ENCODE measurements at places on chromosomes 4 and X.

DNA sequence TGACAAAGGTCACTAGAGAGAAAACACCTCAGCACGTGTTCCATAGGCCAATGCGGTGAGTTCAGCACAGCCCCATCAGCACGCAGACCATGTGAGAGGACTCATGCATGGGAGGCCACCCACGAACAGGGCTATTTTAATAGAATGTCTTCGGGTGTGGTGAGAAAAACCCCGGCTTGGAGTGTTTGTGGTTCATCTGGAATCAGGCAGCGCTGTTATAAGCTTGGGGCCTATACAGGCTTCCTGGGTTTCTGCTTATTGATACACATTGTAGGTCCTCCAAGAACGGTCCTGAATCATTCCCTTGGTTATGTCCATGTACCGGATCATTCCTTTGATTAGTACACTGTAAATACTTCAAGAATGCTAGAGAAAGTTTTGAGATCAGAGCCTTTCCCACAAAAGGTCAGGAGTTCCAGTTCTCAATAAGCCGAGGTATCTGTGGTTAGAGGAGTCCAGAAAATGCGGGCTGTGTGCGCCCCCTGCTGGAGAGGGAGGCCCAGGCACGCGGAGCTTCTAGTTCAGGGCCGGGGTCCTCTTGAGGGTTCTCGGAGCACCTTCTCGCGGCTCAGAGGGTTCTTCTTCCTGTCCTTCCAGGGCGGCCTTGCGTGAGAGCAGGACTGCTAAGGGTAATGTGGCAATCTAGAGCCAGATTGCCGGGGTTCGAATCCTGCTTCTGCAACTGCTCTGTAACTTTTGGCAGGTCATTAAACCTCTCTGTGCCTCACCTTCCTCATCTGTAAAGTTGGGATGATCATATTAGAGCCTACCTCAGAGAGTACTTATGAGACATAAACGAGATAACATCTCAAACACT is 51.8 kb downstream of the TLR10 start:
- DNase-seq: peak; percentile 30

DNA sequence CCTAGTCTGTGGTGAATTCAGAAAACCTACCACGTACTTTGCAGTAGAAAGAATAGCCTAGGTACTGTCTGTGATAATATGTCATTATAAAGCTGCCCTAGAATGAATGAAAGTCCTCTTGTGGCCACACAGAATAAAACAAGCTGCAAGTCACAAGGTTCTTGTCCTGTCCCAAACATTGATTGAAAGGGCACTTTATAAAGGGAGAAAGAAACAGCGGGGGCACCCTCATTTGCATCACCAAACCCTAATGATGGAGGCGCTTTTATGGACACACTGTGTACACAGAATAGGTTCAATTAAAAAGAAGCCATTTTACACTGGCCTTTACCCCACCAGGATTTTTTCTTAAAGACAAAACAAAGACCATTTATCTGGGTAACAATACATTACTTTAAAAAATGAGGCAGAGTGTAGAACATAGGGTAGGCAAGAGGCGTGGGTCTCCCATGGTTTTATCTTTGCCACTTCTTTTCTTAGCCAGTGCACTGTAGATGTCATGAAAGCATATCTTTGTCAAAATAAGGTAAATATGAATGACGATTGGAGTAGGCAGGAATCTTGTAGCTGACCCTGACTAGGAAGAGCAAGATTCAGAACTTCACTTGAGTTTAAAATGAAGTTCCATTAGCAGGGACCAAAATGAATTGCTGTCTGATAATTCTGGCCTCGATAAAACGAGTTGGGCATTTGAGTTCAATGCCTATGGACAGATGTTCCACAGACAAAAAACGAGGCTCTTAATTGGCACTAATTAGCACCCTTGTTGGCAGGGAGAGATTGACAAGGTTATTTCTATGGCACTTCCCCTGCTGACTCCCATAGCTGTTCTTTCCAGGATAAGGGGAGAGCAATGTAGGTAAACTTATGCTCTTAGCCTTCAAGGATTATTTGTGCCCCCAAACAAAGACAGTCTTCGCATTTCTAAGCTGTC is 365.1 kb downstream of the AFF2 start:
- DNase-seq: no peak

DNA sequence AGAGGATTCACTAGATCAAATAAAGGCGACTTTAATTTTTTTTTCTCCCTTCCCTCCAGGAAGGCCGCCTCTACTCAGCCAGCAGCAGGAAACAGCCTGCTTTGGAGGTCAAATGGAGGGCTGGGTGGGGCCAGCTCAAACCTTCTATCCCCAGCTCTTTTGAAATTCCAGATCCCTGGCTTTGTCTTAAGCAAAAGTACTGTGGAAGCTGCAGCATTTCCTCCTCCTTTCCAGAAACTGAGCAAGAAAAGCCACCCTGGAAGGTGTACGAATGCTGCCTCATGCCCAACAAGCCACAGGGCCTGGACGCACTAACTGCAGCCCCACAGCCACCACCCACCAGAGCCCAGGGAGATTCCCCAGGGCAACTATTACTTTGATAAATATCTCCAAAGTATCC is 55.1 kb upstream of the ZCCHC13 start:
- no peak for DNase-seq

DNA sequence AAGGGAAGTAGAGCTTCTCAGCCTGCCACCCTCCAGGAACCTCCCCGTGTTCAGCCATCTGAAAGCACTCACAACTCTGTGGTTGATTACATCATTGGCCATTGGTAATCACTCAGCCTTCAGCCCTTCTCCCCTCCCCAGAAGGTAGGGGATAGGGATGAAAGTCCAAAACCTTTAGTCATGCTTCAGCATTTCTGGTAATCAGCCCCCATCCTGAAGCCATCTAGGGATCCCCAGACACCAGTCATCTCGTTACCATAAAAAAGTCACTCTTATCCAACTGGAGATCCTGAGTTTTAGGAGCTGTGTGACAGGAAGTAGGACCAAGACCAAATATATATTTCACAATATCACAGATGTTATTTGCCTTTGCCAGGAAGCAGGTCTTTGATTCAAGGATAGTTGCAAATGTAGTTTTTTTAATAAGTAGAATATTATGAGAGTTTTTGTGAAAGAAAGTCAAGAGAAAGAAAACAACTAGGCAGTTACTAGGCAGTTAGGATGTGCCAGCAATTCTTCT is 364.6 kb upstream of the NOCT start:
- DNase-seq: no peak

GRCh38 chr4:86926435-86927086 is 8.2 kb upstream of the AFF1 start:
- no peak for DNase-seq

GRCh38 chrX:349196-349595 is 30.6 kb upstream of the GTPBP6 start:
- no peak for DNase-seq

GRCh38 chr4:38989487-38989886 is 42.7 kb downstream of the TMEM156 start:
- no peak for DNase-seq

GRCh38 chr4:40434126-40434687 is 99.1 kb downstream of the CHRNA9 start:
- no peak for DNase-seq

- DNase-seq: no peak
These were observed 1411.1 kb upstream of the PCDH7 start for GRCh38 chr4:29309050-29309449.

DNA sequence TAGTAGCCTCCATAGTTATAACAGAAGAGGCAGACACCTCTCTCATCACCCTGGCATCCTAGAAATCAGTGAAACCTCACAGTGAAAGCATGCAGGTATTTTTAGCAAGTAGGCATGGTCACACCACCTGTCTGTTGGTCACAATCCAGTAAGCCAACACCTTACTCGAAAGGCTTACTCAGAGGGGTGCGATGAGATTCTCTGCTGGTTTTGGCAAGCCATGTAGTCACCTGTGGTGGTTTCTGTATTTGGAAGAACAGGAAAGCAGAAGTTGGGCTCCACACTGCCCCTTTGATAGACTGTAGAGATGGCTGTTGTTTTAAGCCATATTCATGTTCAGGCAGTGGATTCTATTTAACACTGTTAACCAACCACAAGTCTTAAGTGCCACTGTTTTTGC is 134.7 kb downstream of the DCLK2 start:
- DNase-seq: no peak

DNA sequence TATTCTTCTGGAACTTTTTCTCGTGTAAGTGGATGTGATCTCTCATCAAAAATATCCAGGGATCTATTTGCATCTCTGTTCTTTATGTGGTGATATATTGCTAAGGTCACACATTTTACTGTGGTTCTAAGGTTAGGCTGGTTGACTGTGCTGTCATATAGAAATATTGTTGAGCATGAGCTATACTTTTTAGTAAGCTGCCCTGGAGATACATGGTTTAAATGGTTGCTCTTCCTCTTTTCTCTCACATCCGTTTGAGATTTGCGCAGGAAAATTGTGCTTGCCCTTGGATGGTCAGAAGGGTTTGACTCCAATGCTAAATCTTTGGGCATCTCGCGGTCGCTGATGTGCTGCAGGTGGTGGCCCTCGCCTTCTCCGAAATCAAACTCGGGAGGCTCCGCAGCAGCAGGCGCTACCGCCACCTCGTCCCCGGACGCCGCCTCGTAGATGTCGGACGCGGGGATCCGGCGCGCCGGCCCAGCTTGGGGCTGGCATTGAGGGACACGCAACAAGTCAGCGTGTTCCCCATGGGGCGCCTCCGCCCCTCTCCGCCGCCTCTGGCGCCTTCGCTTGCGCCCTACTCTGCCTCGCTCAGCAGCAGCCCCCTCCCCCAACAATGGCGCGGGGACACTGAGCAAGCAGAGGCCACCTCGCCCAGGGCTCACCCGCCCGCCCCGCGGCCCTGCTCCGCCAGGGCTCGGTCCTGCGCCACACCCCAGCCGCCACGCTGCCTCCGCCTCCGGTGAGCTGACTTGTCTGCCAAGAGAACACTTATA is 154.5 kb downstream of the MSN start:
- no peak for DNase-seq

DNA sequence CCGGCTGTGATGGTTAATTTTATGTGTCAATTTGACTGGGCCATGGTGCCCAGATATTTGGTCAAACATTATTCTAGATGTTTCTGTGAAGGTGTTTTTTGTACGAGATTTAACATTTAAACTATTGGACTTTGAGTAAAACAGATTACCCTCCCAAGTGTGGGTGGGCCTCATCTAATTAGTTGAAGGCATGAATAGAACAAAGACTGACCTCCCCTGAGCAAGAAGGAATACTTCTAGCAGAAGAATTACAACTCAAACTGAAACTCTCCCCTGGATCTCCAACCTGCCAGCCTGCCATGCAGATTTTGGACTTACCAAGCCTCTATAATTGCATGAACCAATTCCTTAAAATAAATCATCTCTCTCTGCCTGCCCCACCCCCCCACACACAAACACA is 132.5 kb downstream of the DHX15 start:
- no peak for DNase-seq

DNA sequence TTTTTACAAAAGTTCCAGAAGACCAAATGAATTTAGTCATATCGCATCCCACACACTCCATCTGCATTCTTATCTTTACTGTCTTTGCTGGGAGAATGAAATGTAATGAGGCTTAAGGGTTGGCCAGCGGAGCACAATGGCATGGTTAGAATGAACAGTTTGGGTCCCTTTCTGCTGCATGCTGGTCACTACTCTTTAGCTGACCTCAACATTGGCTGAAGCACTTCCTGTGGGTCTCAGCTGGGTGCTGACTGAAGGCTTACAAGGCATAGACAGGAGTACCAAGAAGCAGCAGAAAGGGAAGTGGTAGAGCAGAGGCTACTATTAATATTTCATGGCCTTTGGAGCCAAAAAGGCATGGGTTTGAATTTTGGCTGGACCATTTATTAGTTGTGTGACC is 159.4 kb upstream of the GPC4 start:
- DNase-seq: no peak

- no peak for DNase-seq
These were observed 16.4 kb downstream of the GPR143 start for GRCh38 chrX:9749146-9749692.
